Activated CD8-positive, alpha-beta T cell treated with anti-CD3 and anti-CD28 coated beads for 36 hours (primary cell): ENCODE measurements at places on chromosomes 2 and 18. TPM values are rescaled to one million over a fixed set of nuclear protein-coding genes. Genes with fewer than 3 reads are reported as not detected.

The FBXO48 gene
- 1.3 TPM for total RNA-seq

The CCDC178 gene
- total RNA-seq: not detected

DNA sequence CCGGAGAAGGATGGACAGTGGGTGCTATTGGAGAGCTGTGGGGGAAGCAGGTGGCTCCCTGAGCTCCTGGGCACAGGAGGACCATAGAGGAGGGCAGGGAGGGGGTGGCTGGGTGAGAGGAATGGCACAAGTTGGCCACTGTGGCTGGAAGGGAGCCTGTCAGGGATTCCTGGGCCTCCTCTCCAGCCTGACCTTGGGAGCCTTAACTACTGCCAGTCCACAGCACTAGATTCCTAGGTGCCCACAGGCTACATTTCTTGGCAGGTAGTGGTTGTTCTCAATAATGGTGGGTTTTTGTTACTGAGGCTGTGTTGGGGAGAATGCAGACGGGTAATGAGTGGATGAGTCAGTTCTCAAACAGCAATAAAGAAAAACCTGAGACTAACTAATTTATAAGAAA lies 26.0 kb downstream of the EFHD1 start:
- no peaks in the 10 kb centered on the region for H3K27me3 ChIP-seq
- no peaks in the 10 kb centered on the region for H3K4me1 ChIP-seq
- H3K27ac ChIP-seq: no peak overlapping the region

DNA sequence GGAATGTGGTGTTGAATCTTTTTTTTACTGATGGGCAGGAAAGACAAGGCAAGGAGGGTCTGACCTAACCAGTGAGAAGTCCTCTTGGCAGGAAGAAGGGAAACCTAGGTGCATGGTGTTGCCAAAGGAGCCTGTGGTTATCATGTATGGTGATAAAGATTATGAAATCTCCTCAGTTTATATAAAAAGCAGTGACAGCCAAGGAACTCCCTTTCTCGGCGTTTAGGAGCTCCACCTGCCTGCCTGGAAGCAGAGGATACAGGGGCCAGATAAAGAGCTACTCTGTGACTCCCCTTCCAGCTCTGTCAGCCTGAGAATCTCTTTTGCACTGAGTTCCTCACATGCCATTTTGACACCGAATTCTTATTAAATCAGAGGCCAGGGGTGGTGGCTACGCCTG lies 26.1 kb downstream of the COLEC12 start:
- H3K4me3 ChIP-seq: no peak overlapping the region
- no peaks in the 10 kb centered on the region for H3K4me1 ChIP-seq
- H3K36me3 ChIP-seq: no peaks in the 10 kb centered on the region
- H3K27ac ChIP-seq: no peak overlapping the region

GRCh38 chr2:210230984-210231383 lies 5.7 kb upstream of the ACADL start:
- H3K4me1 ChIP-seq: no peaks in the 10 kb centered on the region
- H3K36me3 ChIP-seq: no peaks in the 10 kb centered on the region
- H3K27me3 ChIP-seq: peaks cover 17% of the 10 kb centered on the region
- DNase-seq: no peak
- H3K4me3 ChIP-seq: no peak overlapping the region

DNA sequence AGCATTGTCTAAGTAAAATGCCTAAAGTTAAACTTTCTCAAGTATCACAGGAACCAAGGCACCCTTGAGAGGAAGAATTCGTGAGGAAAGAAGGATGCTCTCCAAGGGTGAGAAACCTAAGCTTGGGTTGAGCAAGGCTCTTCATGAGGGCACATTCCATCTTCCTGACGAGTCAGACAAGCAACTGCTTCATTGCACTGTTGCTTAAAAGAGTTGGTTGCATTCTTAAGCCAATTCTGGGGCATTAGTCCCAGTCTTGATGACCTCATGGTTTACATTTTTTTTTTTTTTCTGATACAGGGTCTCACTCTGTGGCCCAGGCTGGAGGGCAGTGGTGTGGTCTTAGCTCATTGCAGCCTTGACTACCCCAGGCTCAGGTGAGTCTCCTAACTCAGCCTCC lies 237.5 kb downstream of the ACTR3 start:
- no peak overlapping the region for H3K4me3 ChIP-seq
- H3K27ac ChIP-seq: no peak overlapping the region
- no peaks in the 10 kb centered on the region for H3K4me1 ChIP-seq
- peaks cover 7% of the 10 kb centered on the region for H3K27me3 ChIP-seq

GRCh38 chr2:100381240-100381639 lies 36.2 kb downstream of the CHST10 start:
- peak; percentile 88 for DNase-seq
- H3K27ac ChIP-seq: no peak overlapping the region
- no peak overlapping the region for H3K4me3 ChIP-seq
- H3K27me3 ChIP-seq: no peaks in the 10 kb centered on the region

The SERPINB4 gene
- not detected for total RNA-seq

The THSD7B gene
- total RNA-seq: not detected

- no peaks in the 10 kb centered on the region for H3K27me3 ChIP-seq
- H3K27ac ChIP-seq: no peak overlapping the region
- DNase-seq: no peak
- no peaks in the 10 kb centered on the region for H3K36me3 ChIP-seq
These were observed 170.3 kb upstream of the NXPH2 start for GRCh38 chr2:138950486-138950885.

The AGXT gene
- total RNA-seq: not detected

- H3K27me3 ChIP-seq: no peaks in the 10 kb centered on the region
- H3K27ac ChIP-seq: no peak overlapping the region
- no peaks in the 10 kb centered on the region for H3K4me1 ChIP-seq
- H3K4me3 ChIP-seq: no peak overlapping the region
- DNase-seq: no peak
- no peaks in the 10 kb centered on the region for H3K36me3 ChIP-seq
These were observed 111.9 kb upstream of the SYT4 start for GRCh38 chr18:43389163-43389562.

The TNFRSF11A gene
- 8.0 TPM for total RNA-seq

DNA sequence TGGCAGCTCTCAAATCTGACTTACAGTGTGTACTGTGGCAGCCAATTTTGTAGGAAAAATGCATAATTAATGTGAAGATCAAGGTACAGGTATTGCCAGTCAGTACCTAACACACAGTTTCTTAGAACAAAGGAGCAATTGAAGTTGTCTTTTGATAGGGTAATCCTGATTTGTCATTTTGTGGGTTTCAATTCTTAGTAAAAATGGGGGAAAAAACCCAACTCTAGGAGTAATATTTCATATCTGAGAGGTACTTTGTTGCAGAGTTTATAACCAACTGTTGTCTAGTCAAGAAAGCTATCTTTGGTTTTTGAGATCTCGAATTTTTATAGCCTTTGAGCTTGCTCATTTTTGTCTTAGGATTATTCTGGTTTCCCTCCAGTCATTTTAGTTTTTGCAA lies 16.1 kb downstream of the SPATS2L start:
- H3K27me3 ChIP-seq: no peaks in the 10 kb centered on the region
- no peak for DNase-seq
- H3K4me3 ChIP-seq: no peak overlapping the region
- no peaks in the 10 kb centered on the region for H3K36me3 ChIP-seq
- peaks cover 7% of the 10 kb centered on the region for H3K4me1 ChIP-seq

- no peak for DNase-seq
- no peak overlapping the region for H3K4me3 ChIP-seq
- no peak overlapping the region for H3K27ac ChIP-seq
- peaks cover 2% of the 10 kb centered on the region for H3K4me1 ChIP-seq
- no peaks in the 10 kb centered on the region for H3K36me3 ChIP-seq
These were observed 225.7 kb upstream of the FANCL start for GRCh38 chr2:58466804-58467203.

The CDH19 gene
- not detected for total RNA-seq

DNA sequence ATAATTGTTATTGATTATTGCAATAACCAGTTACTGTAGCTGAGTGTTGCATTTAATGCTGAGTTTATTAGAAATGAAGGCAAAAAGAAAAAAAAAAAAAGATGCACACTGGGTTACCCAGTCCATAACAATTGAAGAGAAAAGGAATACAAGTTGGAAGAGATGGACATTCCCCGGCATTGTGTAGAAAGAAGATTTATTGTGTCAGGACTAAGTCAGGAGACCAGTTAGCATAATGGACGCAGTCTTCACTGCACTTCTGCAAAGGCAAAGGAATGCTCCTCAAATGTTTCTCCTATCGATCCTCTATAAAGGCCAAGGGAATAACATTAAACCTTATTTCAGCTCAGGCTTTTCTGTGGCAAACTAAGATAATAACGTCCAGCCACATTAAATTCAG lies 157.8 kb downstream of the INSIG2 start:
- no peak overlapping the region for H3K27ac ChIP-seq
- no peak for DNase-seq
- H3K27me3 ChIP-seq: peaks cover 21% of the 10 kb centered on the region
- H3K4me1 ChIP-seq: no peaks in the 10 kb centered on the region
- no peak overlapping the region for H3K4me3 ChIP-seq

GRCh38 chr2:21658907-21659477 lies 535.2 kb downstream of the TDRD15 start:
- H3K4me3 ChIP-seq: no peak overlapping the region
- H3K27me3 ChIP-seq: no peaks in the 10 kb centered on the region
- no peak overlapping the region for H3K27ac ChIP-seq
- no peak for DNase-seq
- no peaks in the 10 kb centered on the region for H3K36me3 ChIP-seq

The DQX1 gene
- 0.50 TPM for total RNA-seq

DNA sequence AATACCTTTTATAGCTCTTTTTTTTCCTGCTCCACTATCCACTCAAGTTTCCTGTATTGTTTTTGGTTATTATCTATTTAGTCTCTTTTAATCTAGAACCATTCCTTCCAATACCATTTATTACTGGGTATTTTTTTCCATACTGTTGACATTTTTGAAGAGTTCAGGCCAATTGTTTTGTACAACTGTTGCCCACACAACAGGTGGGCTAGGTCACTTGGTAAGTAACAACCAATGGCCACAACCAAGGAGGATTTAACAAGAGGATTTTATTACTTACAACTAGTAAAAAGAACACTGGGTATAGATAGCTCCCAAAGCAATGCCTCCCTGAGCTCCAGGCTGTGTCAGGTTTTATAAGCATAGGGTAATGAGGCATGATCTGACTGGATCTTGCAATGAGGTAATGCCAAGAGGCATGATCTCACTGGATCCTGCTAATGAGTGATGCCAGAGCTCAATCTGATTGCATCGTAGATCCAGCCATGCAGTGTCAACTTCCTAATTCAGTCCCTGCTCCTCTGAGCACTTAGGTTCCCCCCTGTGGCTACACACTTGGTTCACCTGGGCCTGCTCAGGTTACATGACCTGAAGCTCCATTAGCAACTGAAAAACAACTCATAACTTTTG lies 7.1 kb upstream of the CEP68 start:
- H3K27ac ChIP-seq: no peak overlapping the region
- peak; percentile 36 for DNase-seq
- H3K4me3 ChIP-seq: no peak overlapping the region
- peaks cover 15% of the 10 kb centered on the region for H3K36me3 ChIP-seq
- H3K4me1 ChIP-seq: peaks cover 20% of the 10 kb centered on the region
- H3K27me3 ChIP-seq: no peaks in the 10 kb centered on the region

DNA sequence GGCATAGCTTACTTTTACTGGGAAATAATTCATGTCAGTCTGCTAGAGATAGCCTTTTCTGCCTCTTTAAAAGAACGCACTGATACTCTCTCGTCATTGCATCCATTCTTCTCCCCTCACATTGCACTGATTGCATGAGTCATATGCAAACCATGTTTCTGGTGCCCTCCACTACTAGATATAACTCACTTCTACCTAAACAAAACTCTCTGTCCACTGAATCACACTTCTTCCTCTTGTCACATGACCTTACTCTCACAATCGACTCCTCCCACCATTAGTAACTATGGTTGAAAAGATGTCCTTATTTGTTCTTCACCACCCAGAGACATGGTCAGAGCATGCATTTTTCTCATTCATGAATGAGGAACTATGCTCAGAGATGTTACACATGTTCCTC lies 158.0 kb downstream of the CSRNP3 start:
- no peak for DNase-seq
- H3K4me3 ChIP-seq: no peak overlapping the region
- no peak overlapping the region for H3K27ac ChIP-seq
- peaks cover 2% of the 10 kb centered on the region for H3K4me1 ChIP-seq
- no peaks in the 10 kb centered on the region for H3K36me3 ChIP-seq

The CNTNAP5 gene
- not detected for total RNA-seq
